ENCODE measurements at places on chromosomes 2 and 18. TPM values are rescaled to one million over a fixed set of nuclear protein-coding genes. Genes with fewer than 3 reads are reported as not detected.

- peak; percentile 87 for DNase-seq
Measured at GRCh38 chr2:192194265-192194865, 368 bp downstream of the TMEFF2 start.

The TMEM37 gene
- total RNA-seq = 0.40 TPM

The AQP12A gene
- total RNA-seq = not detected

The GALR1 gene
- not detected for total RNA-seq

DNA sequence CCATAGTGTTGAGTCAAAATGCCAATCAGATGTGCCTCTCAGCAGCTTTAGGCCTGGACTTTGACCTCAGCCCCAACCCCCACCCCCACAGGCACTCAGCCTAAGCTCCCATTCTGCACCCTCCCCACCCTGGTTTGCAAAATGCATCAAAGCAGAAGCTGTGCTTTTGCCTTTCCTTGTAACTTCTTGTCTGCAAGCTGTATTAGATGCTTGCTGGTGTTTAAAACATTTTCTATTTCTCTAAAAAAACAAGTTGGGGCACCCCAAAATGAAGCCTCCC is 26.6 kb upstream of the STEAP3 start:
- DNase-seq = no peak

DNA sequence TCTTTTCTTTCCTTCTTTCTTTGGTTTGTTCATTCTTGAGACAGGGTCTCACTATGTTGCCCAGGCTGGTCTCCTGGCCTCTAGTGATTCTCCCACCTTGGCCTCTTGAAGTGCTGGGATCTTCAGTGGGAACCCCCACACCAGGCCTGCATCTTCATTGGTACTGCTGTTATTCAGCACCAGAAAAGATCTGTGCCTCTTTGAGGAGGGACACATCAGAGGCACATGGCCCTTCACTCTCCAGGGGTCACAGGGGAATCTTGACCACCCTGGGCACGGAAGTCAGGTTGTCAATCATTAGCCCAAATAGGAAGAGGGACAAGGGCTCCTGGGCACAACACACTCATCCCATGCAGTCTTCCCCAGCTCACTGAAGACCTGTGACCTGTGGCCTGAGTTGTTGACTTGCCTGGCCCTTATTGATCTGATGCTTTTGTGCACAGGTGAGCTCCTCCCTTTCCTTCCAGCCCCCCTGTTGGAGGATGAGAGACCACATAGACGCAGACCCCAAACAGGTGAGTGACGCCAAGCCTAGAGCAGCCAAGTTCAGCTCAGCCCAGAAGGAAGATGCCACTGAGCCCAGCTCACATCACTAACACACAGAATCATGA is 33.0 kb upstream of the ODC1 start:
- DNase-seq = no peak

DNA sequence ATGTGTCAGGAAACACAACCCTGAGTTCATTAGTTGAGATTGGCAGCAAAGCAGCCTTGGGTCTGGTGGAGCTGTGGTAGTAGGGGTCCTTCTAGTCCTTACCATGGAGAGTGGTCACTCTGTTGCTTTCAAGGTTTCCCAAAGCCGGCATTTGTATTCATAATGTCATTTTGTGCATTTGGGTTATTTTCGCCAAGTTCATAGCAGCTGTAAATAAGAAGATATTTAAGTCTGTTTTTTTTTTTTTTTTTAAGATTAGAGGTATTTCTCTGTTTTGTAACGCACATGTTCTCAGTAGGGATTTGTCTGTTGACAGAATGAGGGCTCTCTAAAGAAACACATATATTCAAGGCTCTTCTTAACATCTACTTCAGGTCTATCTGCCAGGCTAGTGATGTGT is 114.1 kb downstream of the PRPF40A start:
- DNase-seq = no peak

DNA sequence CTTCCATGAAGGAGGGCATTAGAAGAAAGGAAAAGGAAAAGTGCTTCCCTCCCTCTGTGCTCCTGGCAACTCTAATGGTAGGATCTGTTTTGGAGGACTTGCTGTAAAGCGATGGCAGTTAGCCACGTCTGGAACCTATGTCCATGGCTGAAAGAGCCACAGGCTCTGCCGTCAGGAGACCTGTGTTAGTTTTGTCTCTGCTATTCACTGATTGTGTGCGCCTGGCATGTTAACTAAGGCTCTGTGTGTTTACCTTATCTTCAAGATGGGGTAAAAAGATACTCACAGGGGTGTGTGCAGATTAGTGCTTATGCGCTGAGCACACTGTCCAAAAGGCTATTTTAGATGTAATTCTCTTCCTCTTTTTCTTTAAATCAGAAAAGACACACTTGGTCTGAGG is 109.8 kb upstream of the LTBP1 start:
- no peak for DNase-seq

DNA sequence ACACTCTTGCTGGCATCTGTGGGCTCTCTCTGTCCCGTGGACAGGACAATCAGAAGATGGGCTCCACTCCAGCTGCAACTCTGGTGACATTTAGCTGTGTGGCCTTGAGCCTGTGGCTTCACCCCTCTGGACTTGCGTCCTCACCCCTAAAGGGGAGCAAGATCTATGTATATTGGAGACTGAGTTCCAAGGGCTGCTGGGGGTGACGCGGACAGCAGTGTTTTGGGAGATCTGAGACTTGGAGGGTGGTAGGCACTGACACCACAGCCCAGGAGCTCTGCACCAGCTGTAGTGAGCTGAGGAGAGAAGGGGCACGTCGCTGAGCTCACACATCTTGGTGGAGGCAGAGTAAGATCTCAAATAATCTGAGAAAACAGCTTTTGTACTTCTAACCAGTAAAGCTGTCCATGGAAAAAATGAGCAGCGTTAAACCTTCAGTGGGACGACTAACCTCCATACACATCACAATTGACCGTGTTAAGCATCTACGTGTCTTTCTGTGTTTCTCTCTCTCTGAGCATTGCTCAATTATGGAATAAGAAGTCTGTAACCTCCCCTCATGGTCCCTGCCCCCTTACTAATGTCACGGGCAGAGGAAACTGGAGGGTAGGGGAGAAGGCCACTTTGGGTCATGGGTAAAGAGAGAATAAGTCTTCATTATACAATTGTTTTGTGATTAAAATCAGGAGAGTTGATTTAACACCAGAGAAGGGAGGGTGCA is 85.8 kb downstream of the SH3RF3 start:
- no peak for DNase-seq

DNA sequence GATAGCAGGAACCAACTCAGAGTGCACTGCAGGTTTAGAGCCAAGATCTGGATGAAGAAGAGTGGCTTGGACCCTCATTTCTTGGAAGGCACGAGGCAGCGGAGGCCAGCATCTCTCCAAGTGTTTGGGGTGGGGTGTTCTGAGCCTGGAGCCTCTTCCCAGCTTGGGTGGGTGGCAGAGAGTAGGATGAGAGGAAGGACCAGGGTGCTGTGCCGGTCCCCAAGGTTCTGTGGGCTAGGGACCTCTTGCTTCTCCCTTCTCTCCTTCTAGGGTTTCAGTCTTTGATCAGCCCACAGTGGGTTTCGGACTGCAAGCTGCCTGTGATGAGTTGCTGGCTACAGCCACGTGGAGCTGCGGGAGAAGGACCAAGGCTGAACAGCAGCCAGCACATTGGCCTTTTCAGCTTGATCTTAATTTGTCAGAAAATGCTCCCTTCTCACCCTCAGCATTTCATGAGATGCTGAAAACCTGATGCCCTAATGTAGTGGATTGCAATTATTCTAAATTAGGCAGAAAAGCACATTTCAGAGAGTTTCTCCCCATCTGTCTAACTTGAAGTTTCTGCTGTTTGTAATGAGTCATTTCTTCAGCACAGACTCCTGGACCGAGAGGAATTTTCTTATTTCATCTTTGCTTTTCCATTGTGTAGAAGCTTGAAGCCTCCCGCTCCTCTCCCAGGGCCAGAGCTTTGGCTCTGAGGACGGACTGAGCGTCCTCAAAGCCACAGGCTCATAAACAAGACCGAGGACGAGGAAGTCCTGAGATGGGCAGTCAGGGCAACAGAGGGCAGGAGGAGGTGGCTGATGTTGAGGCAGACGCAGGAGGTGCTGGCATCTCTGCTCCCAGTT is 99.1 kb upstream of the HDAC4 start:
- no peak for DNase-seq

DNA sequence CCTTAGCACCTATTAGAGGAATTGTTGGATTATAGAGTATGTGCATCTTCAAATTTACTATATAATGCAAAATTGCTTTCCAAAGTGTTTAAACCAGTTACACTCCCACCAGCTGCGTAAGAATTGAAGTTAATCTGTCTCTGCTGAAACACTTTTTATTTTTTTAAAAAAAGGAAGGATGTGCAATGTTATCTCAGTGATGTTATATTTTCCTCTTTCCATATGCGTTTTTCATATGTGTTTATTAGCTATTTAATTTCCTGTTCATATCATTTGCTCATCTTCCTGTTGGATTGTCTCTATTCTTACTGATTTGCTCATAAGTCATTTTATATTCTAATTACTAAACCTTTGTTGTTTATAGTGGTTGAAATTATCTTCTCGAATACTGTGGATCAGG is 63.2 kb upstream of the RFX8 start:
- no peak for DNase-seq
